ENCODE measurements at places on chromosomes 12 and 14. TPM values are rescaled to one million over a fixed set of nuclear protein-coding genes. Genes with fewer than 3 reads are reported as not detected.

DNA sequence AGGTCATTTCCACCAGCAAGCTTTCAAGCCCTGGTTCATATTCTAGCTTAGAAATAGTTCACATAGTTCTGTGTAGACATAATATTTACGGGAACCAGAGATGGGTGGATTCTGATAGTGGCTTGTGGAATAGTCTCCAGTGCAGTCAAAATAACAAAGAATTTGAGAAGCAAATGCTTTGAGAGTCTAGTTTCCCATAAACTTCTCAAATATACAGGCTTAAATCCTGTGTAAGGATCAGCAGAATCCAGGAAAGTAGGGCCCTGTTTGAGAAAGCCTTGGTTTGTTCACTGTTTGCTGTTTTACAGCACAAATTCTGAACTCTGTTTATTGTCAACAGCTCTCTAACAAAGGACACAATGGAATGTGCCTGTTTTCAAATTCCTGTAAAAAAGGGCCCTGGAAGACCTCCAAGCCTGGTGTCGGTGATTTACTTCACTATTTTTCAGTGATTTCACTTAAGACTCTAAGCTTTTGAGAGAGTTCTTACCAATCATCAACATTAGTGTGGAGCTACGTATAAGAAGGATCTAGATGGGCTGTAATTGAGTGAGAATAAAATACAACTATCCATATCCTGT lies 11.4 kb upstream of the FOS start:
- no peak for DNase-seq

GRCh38 chr14:90383731-90384542 lies 12.9 kb upstream of the CALM1 start:
- DNase-seq = no peak

DNA sequence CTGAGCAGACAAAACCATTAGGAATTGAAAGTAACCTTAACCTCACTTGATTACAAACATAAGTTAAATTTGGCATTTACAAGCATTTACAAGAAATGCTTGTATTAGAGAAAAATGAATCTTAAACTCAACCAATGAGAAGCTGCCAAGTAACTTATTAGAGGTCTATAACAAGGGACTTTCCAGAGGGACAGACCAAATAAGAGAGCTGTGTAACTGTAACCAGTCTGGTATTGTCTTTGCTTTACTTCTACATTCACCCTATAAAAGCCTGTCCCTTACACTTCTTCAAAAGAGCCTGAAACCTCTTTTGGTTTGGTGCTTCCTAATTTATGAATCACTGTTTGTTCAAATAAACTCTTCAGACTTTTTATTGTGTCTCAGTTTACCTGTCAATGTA lies 450.0 kb upstream of the FAR2 start:
- no peak for DNase-seq

GRCh38 chr14:99502989-99503421 lies 21.8 kb downstream of the CCNK start:
- DNase-seq = no peak

DTD2 gene
- 19.1 TPM for polyA plus RNA-seq

CPNE8 gene
- 12.1 TPM for polyA plus RNA-seq

P2RX4 gene
- polyA plus RNA-seq = 30.2 TPM

MAP1LC3B2 gene
- 10.4 TPM for polyA plus RNA-seq

KCNH5 gene
- 0.08 TPM for polyA plus RNA-seq

Data from left renal cortex interstitium (tissue), 4 donors.